Neural crest cell (in vitro differentiated cells): ENCODE measurements at places on chromosomes 2 and 18. TPM values are rescaled to one million over a fixed set of nuclear protein-coding genes. Genes with fewer than 3 reads are reported as not detected.

DNA sequence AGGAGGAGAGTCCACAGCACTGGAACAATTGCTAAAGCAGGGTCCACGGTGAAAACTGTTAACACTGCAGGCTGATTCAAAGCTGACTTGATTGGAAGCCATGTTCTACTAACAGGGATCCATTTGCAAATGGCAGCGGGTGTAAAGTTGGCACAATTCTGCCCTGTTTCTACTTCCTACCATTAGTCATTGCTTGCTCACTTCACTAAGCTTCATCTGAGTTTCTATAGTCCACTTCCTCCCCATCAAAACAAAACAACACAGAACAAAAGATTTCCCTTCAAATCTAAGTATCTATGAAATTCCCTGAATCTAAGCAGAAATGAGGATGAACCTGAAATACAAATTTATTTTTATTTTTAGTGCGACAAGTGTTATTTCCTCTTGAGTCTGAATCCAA is 187.4 kb upstream of the SOX11 start:
- no peak overlapping the region for H3K4me3 ChIP-seq
- H3K4me1 ChIP-seq: peaks cover 5% of the 10 kb centered on the region
- H3K36me3 ChIP-seq: no peaks in the 10 kb centered on the region

DNA sequence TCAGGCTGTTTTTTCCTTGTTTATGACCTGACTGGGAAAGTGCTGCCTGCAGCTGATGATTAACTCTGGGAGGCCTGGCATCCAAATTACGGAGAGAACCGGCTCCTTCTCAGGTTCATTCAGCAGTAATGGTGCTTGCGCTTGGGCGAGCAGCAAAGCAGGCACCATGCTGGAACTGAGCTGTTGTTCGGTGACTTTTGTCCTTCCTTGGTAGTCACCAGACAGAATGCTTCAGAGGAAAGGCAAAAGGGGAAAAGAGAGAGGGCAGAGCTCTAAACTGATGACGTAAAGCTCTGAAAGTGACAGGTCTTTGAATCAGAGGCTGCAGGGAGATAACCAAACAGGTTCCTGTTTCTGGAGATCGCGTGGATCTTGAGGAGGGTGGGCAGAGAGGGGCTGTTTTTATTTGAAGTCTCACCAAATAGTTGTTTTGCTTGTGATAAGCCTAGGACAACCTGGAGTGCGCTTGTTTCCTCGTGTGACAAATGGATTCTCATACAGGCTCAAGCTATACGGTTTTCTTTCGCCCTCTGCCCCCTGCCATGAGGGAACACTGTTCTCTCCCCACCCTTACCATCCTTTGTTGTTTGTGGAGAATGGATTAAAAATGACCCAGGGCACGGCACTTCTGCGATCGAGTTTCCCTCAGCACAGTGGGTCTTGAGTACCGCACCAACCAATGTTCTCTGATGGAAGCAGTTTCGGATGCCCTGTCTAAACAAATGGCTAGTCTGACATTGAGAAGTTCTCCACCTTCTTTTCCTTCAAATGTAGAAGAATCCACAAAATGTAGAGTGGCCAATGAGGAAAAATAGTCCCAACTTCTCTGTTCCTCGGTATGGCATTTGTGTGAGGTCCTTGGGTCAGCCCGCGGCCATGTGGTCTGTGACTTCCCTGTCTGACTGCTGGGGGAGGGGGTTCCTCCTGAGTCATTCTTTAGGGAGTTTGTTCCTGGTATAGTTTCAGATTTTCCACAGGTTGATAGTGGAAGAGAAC is 1.3 kb downstream of the RASGRP3 start:
- DNase-seq: no peak
- H3K4me1 ChIP-seq: peaks cover 19% of the 10 kb centered on the region
- H3K4me3 ChIP-seq: no peak overlapping the region
- H3K27ac ChIP-seq: peak overlapping the region; percentile 48
- H3K36me3 ChIP-seq: no peaks in the 10 kb centered on the region
- H3K27me3 ChIP-seq: peaks cover 13% of the 10 kb centered on the region

DNA sequence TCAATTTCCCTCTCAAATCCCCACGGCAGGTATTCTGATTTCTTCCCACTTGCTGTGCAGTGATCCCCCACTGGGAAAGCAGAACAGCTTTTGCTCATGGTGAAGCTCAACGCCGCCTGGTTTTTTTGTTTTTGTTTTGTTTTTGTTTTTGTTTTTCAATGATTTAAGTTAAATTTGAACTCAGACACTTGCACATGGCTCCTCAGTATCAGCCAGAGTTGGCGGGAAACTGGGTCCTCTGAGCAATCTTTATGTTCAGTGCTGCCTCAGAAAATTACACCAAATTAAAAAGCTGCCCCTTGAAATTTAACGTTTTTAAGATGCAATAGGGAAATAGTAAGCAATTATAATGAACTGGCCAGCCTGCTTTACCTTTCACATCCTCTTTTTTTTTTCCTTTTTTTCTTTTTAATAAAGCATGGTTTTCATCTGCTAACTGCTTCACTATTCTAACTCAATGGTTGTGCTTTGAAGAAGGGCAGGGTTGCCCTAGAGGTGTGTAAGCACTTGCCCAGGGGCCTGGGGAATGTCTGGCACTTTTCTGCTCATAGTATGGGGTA is 277.0 kb upstream of the HNRNPA3 start:
- no peak for DNase-seq
- no peak overlapping the region for H3K27ac ChIP-seq
- H3K27me3 ChIP-seq: no peaks in the 10 kb centered on the region

DNA sequence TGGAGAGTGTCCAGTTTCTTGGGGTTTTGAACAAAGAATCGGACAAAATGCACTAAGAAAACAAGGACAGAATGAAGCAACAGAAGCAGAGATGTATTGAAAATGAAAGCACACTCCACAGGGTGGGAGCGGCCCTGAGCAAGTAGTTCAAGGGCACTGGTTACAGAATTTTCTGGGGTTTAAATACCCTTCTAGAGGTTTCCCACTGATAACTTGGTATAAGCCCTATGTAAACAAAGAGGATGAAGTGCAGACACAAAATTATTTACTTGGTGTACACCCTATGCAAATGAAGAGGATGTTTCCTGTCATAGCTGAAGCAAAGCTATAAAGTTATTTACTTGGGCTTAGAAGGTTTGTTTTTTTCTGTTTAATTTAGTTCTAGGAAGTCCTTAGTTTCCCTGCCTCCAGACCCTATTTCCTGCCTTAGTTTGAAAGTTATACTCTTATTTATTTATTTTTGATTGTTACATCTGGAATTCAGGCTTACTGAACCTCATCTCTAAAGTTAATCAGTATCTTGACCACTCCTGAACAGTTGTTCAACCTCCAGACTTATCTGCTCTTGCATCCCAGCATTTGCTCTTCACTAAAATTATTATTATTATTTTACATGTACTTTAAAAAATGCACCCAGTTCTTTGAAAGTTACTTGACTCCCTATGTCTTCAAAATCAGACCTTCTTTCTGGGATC is 193.5 kb downstream of the SPP2 start:
- H3K4me3 ChIP-seq: no peak overlapping the region
- H3K36me3 ChIP-seq: peaks cover 4% of the 10 kb centered on the region
- H3K4me1 ChIP-seq: peaks cover 29% of the 10 kb centered on the region
- H3K27me3 ChIP-seq: no peaks in the 10 kb centered on the region

DNA sequence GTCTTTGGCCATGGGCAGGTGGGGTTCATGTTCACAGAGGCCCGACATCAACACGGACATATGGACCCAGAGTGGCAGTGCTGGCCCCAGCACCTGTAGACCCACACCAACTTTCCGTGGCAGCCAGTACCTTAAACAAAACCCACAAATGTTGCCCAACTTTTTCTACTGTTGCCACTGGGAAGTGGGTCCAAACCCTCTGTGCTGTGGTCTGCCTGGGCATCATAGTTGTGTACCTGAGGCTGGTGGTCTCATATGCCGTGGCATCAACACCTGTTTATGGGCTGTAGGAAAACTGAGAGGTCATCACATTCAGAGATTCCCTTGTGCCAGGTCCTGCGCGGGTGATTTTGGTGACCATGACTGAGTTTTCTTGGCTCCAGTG is 79.9 kb downstream of the SH3RF3 start:
- no peak overlapping the region for H3K27ac ChIP-seq
- H3K27me3 ChIP-seq: peaks cover 4% of the 10 kb centered on the region
- DNase-seq: no peak
- no peak overlapping the region for H3K4me3 ChIP-seq
- H3K36me3 ChIP-seq: no peaks in the 10 kb centered on the region
- peaks cover 5% of the 10 kb centered on the region for H3K4me1 ChIP-seq

DNA sequence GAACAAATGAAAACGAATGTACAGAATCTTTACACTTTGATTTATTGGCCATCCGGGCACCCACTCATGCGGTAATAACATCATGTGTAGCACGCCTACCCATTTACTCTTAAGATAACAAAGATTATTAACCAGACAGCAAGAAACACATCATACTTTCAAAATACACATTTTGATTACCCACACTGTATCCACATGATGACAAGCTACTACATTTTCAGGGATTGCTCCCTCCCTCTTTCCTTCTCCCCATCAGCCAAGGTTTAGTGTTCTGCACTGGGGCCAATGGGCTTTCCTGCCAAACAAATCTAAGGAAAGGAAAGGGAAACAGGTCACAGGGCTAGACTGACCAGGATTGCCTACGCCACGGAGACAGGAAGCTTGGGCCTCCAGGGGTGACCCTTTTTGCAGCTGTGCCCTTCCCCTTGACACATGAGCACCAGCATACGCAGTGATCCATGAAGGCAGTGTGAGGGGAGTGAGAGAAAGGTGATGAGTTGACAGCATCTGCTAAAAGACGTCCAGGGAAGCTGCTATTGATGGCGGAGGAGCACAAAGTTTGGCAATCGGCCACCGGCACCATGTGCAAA is 76.5 kb downstream of the ZNF521 start:
- H3K4me1 ChIP-seq: peaks cover 43% of the 10 kb centered on the region
- no peaks in the 10 kb centered on the region for H3K27me3 ChIP-seq
- H3K4me3 ChIP-seq: peak overlapping the region; percentile 39
- no peak for DNase-seq
- peaks cover 21% of the 10 kb centered on the region for H3K36me3 ChIP-seq
- peak overlapping the region; percentile 92 for H3K27ac ChIP-seq

DNA sequence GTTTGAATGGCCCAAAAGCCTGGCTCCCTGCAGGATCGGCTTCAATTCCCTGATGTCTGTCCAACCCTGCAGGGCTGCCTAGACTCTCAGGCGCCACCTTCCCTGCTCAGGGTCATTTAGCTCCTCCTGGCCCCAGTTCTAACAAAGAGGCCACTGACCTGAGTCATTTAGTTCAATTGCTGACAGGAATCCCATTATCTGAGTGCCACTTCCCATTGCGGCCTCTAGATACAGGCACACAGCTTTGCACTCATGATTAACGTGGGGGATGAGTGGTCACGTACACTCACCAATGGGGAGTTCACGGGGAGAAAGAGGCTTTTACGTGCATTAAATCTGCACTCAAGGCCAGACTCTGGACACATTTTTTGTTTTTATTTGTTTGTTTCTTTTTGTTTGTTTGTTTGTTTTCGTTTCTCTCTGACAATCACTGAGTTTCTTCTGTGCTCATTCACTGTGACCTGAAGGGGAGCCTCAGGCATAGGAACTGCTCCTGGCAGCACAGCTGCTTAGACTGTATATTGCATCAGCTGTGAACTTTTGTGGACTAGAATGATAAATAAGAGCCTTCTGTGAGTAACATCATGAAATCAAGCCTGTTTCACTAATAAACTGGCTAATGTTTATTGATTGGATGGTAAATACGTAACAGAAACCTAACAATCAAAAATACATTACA is 118.9 kb upstream of the CTNNA2 start:
- no peaks in the 10 kb centered on the region for H3K36me3 ChIP-seq
- H3K4me3 ChIP-seq: peak overlapping the region; percentile 3
- H3K27me3 ChIP-seq: peaks cover 2% of the 10 kb centered on the region
- H3K4me1 ChIP-seq: peaks cover 21% of the 10 kb centered on the region
- H3K27ac ChIP-seq: no peak overlapping the region
- DNase-seq: peak; percentile 28

- no peaks in the 10 kb centered on the region for H3K4me1 ChIP-seq
- DNase-seq: no peak
- no peak overlapping the region for H3K27ac ChIP-seq
- H3K4me3 ChIP-seq: no peak overlapping the region
- H3K36me3 ChIP-seq: no peaks in the 10 kb centered on the region
These were observed 17.8 kb downstream of the RASGRP3 start for GRCh38 chr2:33494155-33494779.

DNA sequence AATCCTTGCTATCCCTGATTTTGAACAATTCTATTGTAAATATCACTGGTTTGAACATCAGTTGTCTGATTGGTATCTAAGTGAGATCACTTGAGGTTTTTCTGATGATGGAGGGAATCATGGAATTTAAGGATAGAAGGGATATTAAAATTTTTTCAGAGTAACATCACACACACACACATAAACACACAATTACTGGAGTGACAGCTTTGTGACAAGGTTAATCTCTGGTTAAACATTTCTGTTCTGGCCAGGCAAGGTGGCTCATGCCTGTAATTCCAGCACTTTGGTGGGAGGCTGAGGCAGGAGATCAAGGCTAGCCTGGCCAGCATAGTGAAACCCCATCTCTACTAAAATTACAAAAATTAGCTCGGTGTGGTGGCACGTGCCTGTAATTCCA is 85.3 kb downstream of the SOCS6 start:
- H3K4me1 ChIP-seq: peaks cover 22% of the 10 kb centered on the region
- no peaks in the 10 kb centered on the region for H3K27me3 ChIP-seq
- DNase-seq: no peak

- no peak overlapping the region for H3K4me3 ChIP-seq
- DNase-seq: no peak
- peaks cover 9% of the 10 kb centered on the region for H3K36me3 ChIP-seq
- H3K4me1 ChIP-seq: peaks cover 16% of the 10 kb centered on the region
- H3K27me3 ChIP-seq: no peaks in the 10 kb centered on the region
These were observed 139.6 kb upstream of the ASB18 start for GRCh38 chr2:236403811-236404210.

DNA sequence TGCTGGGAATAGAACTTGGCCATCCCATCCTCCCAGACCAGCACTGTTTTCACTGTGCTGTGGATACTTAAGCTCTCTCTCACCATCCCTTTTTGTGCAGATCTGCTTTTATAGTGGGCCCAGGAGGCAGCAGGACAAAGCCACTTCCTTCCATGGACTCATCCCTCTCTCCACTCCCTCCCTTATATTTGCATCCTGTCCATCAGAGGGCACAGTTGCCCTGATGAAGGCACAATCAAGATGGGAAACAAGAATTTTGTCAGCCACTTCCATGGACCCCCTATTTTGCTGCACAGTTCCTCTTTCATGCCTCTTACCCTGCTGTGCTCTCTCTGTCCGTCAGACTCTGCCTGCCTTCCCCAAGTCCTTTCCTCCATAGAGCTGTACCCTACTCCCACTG is 338.7 kb downstream of the HRH4 start:
- H3K4me3 ChIP-seq: no peak overlapping the region
- H3K4me1 ChIP-seq: peaks cover 13% of the 10 kb centered on the region
- DNase-seq: no peak
- no peaks in the 10 kb centered on the region for H3K36me3 ChIP-seq
- H3K27ac ChIP-seq: peak overlapping the region; percentile 7

DNA sequence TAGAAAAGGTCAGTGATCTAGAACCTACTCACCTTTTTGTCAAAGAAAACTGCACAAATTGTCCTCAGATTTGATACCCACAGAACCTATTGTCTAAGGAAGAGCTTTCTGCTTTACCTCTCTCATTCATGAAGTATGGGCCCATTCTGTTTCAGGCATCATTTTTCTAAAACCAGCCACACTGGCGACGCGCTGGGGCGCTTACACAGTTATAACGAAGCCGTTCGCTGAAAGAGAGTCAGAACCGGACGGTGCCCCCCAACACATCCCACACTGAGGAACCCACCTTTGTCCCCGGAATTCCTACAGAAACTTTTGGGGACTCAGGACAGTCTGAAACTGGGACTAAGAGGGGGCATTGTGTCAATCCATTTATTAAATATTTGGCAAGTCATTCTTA is 206.3 kb upstream of the HAAO start:
- no peaks in the 10 kb centered on the region for H3K36me3 ChIP-seq
- DNase-seq: no peak
- peaks cover 23% of the 10 kb centered on the region for H3K4me1 ChIP-seq
- no peak overlapping the region for H3K4me3 ChIP-seq
- H3K27me3 ChIP-seq: no peaks in the 10 kb centered on the region

MC4R gene
- total RNA-seq: 0.19 TPM in 1 of 2 replicates, not detected in the other
